ENCODE measurements at places on chromosomes 1 and 21. TPM values are rescaled to one million over a fixed set of nuclear protein-coding genes. Genes with fewer than 3 reads are reported as not detected.

Gene FAM3B
- total RNA-seq, result not detected

DNA sequence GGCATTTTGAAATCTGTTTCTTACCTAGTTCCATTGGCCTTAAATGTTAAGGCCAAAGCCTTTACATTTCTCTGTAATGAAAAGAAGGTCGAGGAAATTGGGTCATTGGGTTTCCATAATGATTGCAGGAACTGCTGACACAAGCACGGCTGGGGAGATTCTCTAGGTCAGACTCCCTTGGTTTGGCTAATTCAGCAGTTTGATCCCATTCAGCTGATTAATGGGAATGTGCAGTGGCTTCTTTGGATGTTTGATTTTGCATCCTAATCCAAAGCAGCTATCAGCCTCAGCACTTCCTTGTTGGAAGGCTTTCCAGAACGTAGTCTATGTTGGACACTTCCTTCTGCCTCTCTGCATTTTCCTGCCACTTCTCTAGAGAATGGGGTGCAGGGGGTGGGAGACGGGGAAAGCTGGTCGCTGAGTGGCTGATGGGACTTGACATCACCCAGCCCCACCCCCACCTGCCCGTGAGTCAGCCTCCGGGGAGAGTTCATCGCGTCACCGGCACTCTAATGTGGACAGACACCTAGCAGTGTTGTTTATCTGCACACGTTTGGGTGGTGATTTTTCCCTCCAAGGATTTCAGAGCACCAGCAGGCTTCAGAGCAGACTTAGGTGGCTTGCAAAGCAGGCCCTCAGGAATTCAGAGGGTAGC lies 5.4 kb downstream of the PSEN2 start:
- DNase-seq, result no peak

Gene DTL
- total RNA-seq, result 10.9 TPM

Gene KCNT2
- 1.1 TPM for total RNA-seq

DNA sequence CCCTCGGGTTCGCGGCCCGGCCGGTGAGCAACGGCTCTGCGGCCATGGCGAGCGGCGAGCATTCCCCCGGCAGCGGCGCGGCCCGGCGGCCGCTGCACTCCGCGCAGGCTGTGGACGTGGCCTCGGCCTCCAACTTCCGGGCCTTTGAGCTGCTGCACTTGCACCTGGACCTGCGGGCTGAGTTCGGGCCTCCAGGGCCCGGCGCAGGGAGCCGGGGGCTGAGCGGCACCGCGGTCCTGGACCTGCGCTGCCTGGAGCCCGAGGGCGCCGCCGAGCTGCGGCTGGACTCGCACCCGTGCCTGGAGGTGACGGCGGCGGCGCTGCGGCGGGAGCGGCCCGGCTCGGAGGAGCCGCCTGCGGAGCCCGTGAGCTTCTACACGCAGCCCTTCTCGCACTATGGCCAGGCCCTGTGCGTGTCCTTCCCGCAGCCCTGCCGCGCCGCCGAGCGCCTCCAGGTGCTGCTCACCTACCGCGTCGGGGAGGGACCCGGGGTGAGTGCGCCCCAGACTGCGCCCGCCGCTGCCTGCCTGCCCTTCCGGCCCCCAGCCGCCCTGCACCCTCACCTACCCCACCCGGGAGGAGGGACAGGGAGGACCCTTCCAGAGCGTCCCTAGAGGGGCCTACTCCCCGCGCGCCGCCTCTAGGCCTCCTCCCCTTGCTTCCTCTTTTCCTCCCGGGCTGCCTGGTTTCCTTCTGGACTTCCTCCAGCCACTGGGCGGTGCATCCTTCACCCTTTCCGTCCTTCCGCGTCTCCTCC lies at the start of gene RNPEP:
RNPEP (plus strand) TSS at position 26 of the 757 bp plus-strand sequence; CDS start at position 45, 19 bp downstream.
- peak; percentile 79 for DNase-seq

DNA sequence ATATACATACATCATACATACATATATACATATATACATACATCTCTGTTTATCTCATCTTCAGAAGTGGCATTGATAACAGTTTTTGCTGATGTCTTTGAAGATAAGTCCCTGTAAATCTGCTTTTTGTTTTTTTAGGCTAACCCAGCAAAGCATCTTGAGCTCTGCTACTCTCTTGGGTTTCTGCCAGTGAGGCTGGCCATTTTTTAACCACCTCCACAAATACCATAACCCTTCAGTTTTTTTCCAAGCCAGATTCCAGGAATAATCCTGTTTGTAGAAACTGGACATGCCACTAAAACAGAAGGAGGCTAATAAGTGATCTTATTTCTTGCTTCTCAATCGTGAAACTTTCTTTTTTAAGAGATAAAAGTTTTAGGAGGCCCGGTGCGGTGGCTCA lies 21.6 kb downstream of the SDHC start:
- no peak for DNase-seq

DNA sequence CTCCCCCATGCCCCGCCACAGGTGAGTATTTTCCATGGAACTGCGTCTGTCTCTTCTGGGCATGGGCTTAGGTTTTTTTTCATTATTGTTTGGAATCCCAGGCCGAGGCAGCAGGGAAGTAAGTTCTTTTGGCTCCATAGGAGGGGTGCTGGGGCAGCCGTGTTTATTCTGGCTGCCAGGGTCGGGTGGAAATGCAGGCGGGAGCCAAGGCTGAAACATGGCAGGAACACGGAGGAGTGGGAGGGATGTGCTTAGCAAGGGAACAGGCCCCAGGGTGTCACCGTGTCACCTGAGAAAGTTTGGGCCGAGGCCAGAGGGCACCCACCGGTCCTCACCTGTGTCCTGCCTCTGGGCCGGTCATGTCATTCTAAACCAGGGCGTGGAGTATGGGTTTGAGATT lies 4.5 kb upstream of the DHRS3 start:
- no peak for DNase-seq

DNA sequence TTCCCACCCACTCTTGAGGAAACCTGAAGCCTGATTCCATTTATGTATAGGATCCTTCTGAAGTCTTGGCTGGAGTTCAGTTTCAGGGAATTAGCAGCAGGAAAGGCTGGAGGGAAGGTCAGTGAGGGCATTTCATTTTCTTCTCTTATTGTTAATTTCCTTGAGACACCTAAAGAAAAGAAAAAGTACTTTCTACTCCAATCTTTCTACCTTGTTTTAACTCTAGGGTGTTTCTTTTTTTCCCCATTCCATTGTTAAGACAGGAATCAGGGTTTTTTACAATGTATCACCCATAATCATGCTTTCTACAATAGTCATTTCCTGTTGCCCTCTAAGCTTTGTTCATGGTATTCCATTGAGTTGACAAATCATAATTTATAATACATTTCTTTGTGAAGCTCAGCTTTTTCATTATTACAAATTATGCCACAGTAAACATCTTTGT lies 27.4 kb downstream of the SNRPE start:
- DNase-seq, result peak; percentile 63

DNA sequence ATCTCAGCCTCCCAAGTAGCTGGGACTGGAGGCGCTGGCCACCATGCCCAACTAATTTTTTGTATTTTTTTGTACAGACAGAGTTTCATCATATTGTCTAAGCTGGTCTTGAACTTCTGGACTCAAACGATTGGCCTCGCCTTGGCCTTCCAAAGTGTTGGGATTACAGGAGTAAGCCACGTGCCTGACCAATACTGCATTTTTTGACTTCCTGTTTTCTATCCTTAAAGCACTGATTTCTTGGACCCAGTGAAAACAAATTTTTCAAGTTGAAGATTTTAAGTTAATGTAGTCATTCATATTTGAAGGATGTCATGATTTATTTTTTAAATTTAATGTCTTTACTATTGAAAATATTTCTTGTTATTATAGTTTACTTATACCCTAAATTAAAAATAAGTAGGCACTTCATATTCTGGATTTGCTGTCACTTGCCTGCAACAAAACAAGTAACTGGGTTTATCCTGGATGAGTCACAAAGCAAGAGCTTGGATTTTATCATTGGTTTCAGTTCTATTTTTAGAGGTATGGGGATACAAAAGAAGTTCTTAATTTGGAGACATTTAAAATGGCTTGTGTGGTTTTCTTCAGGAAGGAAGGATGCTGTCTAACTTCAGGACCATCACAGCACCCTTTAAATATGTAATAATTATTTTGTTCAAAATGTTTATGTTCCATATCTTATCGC lies 2.2 kb upstream of the VPS45 start:
- peak; percentile 64 for DNase-seq

GRCh38 chr21:44681861-44682579 lies at the start of gene KRTAP12-1:
KRTAP12-1 (minus strand) TSS chr21:44682163; CDS start chr21:44682123, 40 bp downstream.
- no peak for DNase-seq

DNA sequence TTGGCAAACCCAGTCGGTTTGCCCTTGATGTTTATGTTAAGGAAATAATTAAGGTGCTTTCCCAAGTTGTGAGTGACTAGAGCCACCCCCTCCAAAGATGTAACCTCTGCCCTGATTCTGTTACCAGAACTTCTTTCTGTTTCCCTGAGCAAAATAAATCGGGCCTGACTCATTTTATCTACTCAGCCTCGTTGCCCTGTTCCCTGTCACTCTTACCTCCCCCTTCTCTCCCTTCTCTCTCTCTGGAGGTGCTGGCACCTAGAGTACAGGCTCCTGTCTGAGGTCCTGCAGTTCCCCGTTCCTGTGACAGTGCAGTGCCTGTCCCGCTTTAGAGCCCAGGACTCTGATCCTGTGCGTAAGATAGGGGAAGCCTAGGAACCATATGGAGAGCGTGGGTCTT lies 35.4 kb downstream of the CXADR start:
- DNase-seq, result no peak

- DNase-seq, result peak; percentile 13
These were observed 26.0 kb downstream of the MACF1 start for GRCh38 chr1:39230261-39231190.

DNA sequence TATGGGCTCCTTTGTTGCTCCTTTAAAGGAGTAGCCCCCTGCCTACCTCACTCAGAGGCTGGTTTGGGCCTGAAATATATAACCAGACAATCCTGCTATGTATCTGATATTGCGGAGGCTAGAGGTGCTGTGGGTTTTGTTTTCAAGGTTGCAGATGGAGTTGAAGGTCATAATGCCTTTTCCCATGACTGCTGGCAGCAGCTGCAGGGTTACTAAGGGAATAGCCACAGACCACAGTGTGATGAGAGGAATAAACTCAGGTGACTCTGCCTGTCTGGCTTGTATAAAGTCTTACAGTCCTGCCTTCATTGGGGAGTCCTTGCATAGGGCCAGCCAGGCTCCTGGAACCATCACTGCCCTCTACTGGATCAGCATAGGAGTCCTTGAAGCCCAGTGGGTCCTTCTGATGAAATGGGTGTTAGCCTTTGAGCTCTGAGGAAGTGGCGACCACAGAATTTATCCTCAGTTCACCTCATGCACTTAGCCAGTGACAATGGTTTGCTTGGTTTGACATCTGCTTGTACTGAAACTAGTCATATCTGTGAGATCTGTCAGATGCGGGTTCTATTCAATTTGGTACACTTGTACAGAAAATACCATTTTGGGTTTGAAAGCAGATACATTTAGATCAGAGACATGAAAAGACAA lies 174.4 kb upstream of the HMCN1 start:
- DNase-seq, result peak; percentile 38

DNA sequence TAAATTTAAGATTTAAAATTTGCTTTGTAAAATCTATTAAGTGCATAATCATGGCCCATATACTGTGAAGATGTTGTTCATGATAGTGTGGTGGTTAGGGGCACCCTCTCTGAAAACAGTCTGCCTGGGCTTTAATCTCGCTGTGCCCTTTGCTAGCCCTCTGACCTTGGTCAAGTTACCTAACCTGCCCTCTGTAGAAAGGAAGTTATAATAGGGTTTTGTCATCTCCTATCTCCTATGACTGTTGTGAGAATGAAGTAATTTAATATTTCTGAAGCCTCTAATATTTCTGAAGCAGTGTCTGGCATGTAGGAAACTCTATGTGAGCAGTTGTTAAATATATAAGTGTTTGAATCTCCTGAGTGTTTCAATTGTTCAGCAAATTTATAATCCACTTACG lies 116.6 kb upstream of the IVNS1ABP start:
- DNase-seq, result no peak

GRCh38 chr1:17052641-17053040 lies 1.2 kb downstream of the SDHB start:
- no peak for DNase-seq

Gene RASSF5
- 1.0 TPM for total RNA-seq

GRCh38 chr1:224406216-224406615 lies 28.4 kb downstream of the WDR26 start:
- no peak for DNase-seq

GRCh38 chr1:153735090-153735420 lies 7.2 kb downstream of the INTS3 start:
- DNase-seq, result no peak

Gene FNDC7
- 0.08 TPM for total RNA-seq

Gene DSCAM
- total RNA-seq, result 1.3 TPM

Gene KIRREL1
- total RNA-seq, result 102 TPM

DNA sequence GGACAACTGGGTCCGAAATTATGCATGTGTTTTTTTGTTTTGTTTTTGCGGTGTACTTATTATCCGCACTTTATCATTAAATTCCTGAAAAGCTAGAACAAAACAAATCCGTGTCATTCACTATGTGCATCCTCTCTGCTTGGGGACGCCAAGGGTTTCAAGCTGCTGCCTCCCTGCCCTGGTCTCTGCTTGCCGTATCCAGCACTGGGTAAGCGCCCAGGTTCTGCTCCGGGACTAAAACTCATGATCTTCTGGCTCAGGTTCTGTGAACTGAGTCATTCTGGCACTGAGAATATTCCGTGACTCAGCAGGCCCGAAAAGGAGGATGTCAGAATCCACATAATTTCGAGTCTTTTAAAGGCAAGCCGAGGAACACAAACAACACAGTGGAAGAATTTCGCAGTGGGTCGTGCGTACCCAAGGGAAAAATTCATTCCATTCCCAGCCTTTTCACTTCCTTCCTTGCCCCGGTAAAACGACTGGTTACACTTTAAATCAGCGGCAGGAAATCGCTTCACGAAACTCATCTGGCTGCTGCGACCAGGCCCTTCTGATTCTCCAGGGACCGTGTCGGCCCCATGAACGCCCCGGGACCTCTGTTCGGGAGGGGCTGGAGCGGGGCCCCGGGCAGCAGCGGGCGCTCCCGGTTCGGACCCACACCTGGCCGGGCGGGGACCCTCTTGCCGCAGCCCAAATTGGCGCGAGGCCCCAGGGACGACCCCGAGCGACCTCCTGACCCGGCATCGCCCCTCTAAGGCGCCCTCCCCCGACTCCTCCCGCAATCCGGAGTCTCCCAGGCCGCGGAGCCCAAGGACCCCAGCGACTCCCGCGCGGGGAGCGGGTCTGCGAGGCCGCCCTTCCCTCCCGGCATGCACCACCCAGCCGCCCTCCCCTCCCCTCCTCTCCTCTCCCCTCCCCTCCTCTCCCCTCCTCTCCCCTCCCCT lies 746 bp upstream of the LAMC1 start:
- DNase-seq, result peak; percentile 99

- DNase-seq, result no peak
These were observed 66.1 kb upstream of the FAM3B start for GRCh38 chr21:41250519-41250918.
